Panc1 (cell line): ENCODE measurements at places on chromosomes 4 and X.

DNA sequence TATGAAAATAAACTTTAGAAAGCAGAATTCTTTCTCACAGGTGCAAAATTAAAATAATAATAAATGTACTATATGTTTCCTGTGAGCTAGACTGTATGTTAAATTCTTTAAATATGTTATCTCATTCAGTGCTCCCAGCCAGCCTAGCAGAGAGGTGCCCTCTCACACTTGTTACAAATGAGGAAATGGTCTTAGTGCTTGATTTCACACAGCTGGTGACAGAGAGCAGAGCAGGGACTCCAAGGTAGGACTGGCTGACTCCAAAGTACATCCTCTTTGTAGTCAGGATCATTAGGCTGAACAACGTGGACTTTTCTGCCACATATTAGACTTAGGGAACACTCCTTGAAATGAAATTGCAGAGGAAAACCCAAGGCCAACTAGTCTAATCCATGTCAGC lies 72.0 kb upstream of the HHIP start:
- no peak for DNase-seq

- no peak for DNase-seq
These were observed 43.5 kb downstream of the CLOCK start for GRCh38 chr4:55503169-55503568.

- DNase-seq = no peak
These were observed 26.4 kb downstream of the NELFA start for GRCh38 chr4:1982124-1983052.

- DNase-seq = no peak
These were observed 113.4 kb upstream of the HPGD start for GRCh38 chr4:174635732-174636131.

DNA sequence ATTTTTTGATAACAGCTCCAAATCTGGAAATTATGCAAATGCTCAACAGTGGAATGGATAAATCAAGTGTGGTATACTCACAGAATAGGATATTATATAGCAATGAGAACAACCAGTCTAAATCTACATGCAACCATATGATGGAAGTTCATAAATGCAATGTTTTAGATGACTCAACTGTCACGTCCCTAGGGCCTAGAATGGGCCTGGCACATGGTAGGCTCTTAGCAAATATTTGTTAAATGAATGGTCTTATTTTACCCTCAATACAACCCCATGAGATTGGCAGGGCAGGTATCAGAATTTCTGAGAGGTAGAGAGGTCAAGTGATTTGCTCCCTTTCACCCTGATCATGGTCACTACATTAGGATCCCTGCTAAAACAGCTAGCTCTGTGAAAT lies 14.6 kb upstream of the NKX3-2 start:
- no peak for DNase-seq

DNA sequence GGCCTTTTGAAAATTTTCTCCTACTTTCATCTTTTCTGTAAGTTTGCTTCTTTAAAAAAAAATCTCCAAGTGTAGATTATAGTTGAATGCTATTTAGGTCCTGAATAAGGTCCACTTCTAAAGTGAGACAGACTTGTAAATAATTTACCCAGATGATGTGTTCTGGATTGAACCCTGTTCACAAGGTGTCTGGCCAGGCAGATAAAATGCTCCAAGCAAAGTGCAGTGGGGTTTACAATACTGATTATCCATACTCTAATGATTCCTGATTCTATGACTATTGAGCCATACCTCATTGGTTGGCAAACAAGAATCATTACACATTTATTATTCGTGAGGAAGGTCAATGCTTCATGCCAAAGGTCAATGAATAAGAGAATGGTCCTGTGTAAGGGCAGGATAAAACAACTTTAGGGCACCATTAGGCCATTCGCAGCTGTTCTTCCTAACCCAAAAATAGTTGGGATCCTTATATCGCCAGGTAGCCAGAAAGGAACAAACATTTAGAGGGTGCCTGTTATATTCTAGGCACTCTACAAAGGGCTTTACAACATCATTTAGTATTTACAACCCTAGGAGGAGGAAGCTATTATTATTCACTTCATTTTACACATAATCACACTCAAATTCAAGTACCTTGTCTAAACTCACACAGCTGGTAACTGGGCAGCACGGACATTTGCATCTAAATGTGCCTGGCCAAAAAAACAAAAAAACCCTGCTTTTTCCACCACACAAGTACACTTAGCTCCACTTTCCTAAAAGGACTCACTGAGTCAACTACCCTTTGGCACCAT lies 18.6 kb upstream of the SAT1 start:
- DNase-seq = no peak

DNA sequence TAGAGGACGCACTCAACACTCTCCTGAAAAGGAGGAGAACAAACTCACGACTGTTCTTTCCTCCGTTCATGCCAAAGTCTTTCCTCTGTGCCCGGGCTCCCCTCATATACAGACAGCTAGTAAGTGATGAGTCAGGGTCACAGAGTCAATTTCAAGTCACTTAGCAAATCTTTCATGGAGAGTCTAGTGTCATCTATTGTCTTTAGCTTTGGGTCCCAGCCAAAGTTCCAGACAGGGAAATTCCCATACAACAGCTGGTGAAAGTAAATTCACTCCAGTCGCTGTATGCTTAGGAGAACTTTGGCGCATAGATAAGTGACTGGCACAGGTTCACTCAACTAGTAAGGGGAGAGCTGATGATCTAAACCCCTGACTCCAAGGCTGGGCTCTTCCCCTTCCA lies 226.5 kb downstream of the MID1 start:
- no peak for DNase-seq

GRCh38 chr4:7007142-7007907 lies 35.8 kb upstream of the TADA2B start:
- no peak for DNase-seq
